ENCODE measurements at places on chromosomes 3 and 15.

DNA sequence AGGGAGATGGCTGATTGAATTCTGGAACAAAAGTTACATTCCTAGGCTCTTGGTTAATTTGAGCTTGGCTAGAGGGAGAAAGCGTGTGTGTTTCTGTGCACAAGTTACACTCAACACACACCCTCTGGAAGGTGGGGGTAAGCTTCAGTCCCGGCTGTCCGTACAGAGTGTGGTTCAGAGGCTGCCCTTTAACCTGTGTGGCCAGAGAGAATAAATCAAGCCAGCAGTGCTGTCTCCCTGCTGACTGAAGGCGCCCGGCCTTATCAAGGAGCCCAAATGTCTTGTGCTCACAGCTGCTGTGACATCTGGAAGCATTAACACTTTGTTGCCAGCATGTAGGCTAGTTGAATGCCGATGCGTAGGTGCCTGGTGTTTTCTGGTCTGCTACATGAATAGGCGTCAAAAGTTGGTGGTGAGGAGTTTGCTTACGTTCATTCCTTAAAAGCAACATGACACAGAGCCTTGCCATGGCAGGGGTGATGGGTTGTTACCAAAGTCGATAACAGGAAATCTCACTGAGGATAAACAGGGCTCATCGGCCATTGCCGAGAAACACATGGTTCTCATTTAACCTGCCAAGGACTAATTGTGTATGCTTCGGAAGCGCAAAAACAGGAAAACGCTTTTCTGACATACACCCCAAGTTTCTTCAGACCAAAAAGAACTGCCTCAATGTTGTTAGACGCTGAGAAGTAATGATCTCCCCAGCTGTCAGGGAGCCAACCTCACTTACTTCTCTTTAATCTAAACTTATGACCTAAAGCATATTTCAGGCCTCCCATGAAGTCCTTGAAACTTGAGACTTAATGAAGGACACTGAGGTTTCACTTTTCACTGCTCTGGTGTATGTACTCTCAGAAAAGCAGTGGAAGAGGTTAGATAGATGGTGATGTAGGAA, 95.8 kb upstream of the CTDSPL start:
- peak; percentile 36 for DNase-seq

DNA sequence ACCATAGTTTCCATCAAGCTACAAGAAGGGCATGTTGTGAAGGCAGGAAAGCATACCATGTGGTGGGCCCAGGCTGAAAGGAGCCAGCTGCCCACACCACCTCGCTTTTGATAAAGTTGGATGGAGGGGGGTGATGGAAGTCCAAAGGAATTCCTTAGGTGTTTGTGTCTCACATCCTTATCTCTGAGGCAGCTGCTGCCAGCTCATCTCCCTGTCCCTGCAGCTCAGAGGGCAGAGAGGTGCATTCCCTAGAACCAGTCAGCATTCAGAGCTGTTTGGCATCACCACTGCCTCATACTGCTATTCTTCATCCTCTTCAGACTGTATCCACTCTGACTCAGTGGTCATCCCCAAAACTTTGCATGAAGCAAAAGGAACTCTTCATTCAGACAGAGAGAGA, 141.5 kb upstream of the BFSP2 start:
- no peak for DNase-seq

DNA sequence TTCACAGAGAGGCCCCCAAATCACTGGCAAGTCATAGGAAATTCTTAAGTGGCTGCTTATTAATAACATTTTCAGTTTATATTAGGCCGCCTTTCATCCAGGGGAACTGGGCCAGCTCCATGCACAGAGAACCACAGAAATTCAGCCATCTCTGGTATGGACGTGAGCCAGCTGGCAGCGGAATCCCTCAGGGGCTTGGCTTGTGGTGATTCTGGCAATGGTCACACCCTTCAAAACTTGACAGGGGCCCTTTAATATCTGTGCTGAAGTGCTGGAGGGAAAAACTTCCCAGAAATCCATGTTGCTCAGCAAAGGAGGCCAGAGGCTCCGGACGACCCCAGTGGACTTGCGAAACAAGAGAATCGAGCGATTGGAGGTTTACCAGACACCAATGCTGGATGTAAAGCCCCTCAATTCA, 11.3 kb downstream of the PRICKLE2 start:
- peak; percentile 96 for DNase-seq

GRCh38 chr3:171867981-171868380, 24.8 kb downstream of the TMEM212 start:
- no peak for DNase-seq

- no peak for DNase-seq
Observed at GRCh38 chr3:78610462-78611125, 1157.2 kb downstream of the ROBO1 start.

DNA sequence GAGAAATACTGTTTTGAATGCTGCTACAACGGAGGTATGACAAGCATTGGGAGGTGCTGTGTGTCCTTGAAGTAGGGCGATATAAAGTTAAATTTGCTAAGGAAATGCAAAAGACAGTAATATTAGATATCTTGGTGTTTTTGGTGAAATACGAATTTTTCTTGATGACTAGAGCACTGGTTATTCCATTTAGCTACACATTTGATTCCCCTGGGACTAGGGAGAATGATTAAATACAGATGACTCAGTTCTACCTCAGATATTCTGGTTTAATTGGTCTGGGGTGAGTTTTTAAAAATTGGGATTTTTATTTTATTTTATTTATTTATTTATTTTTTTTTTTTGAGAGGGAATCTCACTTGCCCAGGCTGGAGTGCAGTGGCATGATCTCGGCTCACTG, 18.7 kb upstream of the GADL1 start:
- peak; percentile 81 for DNase-seq

DNA sequence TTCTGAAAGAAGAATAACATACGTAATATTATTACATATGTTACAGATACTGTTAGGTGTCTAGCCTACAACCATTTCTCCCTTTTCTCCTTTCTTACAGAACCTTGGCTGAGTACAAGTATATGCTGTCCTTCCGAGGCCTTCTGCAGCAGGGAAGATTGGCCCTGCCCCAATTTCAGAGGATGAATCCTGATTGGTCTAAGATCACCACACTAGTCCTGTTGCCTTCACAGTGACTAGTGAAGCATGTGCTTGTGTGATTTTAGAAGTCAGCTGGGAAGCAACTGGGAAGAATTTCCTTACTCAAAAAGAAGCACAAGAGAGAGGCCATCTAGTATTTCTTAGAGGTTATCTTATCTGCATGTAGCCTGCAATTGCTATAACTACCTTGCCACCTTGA, 30.6 kb upstream of the MECOM start:
- no peak for DNase-seq

DNA sequence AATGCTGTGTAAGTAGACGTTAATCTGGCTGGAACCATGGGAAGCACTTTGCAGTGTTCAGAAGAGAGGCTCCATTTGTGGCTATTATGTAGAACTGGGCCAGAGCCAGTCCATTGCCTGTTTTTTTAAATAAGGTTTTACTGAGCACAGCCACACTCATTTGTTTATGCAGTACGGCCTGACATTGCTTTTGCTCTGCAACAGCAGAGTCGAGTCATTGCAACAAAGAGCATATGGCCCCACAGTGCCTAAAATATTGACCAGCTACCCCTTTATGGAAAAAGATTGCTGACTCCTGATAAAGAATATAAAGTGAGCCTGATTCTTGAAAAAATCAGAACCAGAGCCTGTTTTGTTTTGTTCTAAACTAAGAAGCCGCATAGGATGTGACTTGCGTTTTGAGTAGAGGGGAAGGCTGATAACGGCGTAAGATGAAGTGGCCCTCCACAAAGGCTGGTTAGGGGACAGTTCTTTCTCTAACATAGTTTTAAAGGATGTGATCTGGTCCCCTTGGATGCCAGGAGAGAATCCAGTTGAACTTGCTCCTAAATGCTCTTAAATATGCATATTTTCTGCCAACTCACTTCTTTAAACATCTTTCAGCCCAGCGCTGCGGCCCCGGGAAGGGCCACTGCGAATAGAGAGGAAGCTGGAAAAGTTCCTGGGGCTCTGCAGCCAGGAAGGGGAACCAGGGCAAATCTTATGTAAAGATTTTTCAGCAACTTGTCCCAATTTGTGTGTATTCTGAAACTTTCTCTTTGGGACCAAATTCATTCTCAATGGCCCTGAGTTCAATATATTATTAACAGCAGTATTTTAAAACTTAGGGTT, 64.5 kb downstream of the GLDN start:
- no peak for DNase-seq

Data from fibroblast of skin of scalp (primary cell).